T follicular helper cell (primary cell): ENCODE measurements at places on chromosomes 3 and 15.

DNA sequence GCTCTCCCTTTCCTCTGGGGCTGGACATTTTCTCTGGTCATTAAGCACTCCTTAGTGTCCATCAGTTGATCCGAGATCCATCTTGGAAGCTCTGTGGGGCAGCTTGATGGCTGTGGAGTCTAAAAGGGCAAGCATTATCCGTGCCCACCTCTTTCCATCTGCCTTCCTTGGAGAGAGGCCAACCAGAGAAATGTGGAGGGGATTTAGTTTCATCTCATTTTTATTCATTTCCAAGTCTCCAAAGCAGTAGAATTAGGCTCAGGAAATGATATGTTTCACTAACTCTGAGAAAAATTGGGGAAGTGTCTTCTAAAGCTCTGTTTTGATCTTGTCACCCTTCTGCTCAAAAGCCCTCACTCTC is 95.9 kb upstream of the KLHL25 start:
- no peak for DNase-seq

- DNase-seq, result no peak
Observed at GRCh38 chr3:188196232-188196990, 42.5 kb downstream of the LPP start.

- no peak for DNase-seq
Observed at GRCh38 chr15:91593067-91593466, 260.4 kb upstream of the SLCO3A1 start.

GRCh38 chr3:139607257-139608107 is 67.9 kb upstream of the RBP1 start:
- DNase-seq, result no peak

- no peak for DNase-seq
Observed at GRCh38 chr3:111947231-111947630, 31.6 kb upstream of the ABHD10 start.

DNA sequence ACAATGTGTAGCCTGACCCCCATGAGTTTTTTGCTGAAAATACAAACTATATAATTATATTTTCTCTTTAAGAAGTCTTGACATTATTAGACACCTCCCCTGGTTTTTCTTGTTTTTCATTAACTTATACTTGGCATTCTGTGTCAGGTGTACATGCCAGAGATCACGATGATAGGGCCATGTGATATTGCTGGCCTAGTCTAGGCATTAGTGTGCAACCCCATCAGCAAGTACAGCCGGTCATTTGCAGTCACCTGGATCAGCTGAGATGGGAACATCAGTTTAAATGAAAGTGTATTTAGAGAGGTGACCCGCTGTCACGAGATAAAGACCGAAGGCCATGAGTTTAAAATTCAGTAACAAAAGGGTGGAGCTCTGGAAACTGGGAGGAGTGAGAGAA is 12.6 kb upstream of the SPPL2A start:
- DNase-seq, result no peak

DNA sequence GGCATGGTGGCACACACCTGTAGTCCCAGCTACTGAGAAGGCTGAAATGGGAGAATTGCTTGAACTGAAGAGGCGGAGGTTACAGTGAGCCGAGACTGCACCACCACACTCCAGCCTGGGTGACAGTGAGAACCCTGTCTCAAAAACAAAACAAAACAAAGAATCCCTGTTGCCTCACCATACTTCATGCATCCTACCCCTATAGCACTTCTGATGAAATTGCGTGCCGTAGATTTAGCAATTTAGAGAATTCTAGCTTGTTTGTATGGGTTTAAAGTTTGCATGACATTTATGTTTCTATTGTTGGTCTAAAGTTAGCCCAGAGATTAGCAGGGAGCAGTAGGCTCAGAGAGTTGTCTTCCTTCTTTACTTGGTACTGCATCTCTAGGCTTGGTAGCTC is 7.8 kb downstream of the RAB5A start:
- no peak for DNase-seq
